ENCODE measurements at places on chromosomes 4 and X.

DNA sequence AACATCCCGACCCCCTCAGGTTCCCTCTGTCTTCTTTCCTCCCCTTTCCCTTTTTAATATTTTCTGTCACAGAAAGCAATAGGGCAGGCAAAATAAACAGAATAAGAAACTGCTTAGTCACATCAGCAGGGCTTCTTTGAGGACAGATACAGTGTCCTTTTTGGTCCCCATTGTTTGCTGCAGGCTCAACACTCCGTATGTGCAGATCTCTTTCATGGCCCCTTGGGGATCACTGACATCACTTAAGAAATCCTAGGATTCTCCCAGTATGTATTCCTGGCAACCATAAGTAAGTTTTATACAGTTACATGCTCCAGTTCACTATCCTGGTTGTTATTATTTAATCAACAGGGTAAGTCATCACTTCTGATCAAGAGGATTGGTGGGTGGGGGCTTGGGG is 448.0 kb downstream of the NKX6-1 start:
- no peak for DNase-seq

GRCh38 chrX:75118296-75118695 is 37.8 kb downstream of the ABCB7 start:
- no peak for DNase-seq

GRCh38 chr4:47615385-47615784 is 130.3 kb downstream of the ATP10D start:
- no peak for DNase-seq

DNA sequence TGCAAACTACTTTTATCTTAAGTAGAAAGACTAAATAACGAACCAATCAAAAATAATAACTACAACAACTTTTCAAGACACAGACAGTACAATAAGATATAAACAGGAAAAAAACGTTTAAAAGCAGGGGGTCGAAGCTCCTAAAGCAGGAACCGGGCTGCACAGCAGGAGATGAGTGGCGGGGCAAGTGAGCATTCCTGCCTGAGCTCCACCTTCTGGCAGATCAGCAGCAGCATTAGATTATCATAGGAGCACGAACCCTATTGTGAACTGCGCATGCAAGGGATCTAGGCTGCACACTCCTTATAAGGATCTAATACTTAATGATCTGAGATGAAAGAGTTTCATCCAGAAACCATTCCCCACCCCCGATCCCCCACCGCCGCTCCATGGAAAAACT is 146.2 kb downstream of the TEX11 start:
- no peak for DNase-seq

GRCh38 chr4:10731162-10731561 is 46.6 kb upstream of the CLNK start:
- DNase-seq = no peak

DNA sequence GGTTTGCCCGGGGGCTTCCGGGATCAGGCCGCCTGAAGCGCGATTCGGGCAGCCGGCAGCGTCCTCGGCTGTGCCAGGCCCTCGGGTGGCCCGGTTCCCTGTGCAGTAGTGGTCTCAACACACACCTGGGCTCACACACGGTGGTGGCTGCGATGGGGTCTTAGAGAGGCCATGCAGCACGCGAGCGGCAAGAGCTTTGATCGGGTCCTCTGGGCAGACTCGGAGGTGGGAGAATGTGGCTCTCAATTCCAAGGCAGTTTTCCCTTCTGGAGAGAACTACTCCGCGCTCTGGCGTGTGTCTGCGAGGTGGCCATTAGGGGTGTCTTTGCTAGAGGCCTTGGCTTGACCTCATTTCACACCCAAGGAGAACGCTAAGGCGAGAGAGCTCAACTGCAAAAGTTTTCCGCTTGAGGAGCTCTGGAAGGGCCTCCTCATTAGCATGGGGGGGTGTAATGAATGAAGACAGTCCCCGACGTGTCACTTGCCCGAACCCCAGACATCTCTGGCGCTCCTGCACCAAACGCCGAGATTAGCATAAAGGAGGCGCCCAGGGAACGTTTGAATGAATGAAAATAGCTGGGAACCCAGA is 771 bp upstream of the RBPJ start:
- DNase-seq = no peak

- no peak for DNase-seq
Observed at GRCh38 chr4:45036677-45037076, 310.3 kb upstream of the GNPDA2 start.

- DNase-seq = no peak
Observed at GRCh38 chrX:31832263-31832662, 760.4 kb upstream of the FTHL17 start.

GRCh38 chr4:147102596-147102995 is 156.9 kb upstream of the TTC29 start:
- no peak for DNase-seq

GRCh38 chr4:136909626-136910025 is 622.7 kb downstream of the PCDH18 start:
- no peak for DNase-seq

Data from SIG-M5 (cell line).